Activated T-cell treated with anti-CD3 and anti-CD28 coated beads for 1 hour (primary cell): ENCODE measurements at places on chromosomes 1 and 21.

GRCh38 chr1:88441022-88441421 lies 243.1 kb upstream of the PKN2 start:
- DNase-seq = no peak

DNA sequence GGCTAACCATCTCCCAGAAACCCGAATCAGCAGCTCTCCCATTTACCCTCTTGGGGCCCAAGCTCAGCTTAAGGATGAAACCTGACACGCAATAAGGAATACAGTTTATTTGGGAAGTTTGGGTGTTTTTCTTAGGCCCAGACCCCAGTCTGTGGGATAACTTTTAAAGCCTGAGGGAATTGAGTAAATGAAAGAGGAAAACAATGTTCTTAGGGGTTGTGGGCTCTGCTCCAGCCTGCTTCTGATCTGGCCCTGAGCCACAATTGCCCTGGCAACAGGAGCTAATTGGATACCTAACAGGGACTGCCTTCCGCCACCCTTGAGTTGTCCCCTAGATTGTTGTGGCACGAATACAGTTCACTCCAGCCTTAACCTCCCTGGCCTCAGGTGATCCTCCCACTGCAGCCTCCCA lies 20.1 kb downstream of the DYRK3 start:
- DNase-seq = no peak

DNA sequence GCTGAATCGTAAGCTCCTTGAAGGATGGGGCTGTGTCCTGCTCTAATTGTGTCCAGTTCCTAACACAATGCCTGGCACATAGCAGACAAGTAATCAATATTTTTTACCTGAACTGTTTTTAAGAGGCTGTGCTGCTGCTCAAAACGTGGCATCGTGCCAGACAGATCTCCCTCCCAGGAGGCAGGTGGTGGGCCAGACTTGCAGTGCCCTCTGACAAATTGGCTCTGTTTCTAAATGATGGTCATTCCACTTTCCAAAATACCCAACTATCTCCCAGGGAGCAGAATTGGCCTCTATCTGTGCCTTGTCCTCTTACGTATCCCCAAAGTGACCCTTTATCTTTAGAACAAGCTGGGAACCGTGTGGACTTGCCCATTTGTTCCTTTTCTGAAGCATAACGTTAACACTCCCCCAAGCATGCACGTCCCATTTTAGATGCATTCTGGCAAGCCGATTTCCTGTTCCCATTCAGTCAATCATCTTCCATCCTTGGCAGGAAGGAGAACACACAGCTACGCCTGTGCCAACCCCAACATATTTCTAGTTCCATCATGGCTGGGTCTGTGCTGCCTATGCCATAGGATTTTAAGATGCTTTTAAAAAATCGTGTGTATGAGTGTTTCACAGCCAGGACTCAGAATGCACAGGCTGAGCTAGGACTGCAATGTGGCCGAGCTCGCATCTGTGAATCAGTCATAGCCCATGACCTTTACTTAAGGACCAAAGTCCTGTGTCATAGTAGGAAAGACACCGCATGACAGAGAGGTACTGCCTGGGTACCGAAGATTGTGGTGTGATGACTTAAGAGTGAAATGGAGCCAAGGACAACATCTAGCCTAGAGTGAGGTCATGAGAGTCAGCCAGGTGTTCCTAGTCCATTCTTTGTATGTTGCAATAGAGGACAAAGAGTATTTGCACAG lies 408.6 kb downstream of the PRDM2 start:
- DNase-seq = no peak

- no peak for DNase-seq
Observed at GRCh38 chr1:232047473-232047872, 420.9 kb downstream of the DISC1 start.
